NCI-H2081 treated with DMSO at 0.1 percent for 48 hours (cell line): ENCODE measurements at places on chromosomes 1 and 21.

DNA sequence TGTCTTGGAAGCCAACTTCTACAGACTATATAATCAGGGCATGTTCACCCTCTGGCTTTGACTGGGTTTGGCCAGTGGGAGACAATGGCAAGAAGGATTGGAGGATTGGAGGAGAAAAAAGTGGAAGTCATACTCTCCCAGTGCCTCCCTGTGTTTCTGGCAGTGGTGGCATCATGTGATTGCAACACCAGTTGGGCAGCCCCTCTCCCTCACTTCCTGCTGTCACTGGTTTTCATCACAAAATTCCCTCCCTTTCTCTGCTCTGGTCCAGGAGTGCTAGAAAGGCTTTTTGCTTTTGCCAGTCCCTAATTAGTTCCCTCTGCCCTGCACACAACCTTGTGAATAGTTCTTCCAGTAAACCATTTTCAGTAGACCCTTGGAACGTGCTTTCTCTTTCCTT is 3.7 kb upstream of the QSOX1 start:
- no peak for DNase-seq

DNA sequence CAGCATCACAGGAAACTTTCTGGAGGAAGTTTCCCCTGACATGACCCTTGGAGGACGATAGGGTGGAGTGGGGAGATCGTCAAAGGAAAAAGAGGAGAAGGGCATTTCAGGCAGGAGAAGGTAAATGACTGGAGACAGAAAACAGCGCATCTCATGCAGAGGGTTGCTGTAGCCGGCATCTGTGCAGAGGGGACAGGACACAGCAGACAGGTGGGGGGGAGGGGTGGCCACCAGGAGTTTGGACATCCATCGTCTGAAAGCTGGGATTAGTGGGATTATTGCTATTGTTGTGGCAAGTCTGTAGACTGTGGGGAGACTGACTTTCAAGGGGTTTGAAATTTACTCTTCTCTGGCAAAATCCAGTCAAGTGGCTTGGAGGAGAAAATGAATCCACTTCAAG is 463.9 kb downstream of the OMA1 start:
- DNase-seq: no peak

DNA sequence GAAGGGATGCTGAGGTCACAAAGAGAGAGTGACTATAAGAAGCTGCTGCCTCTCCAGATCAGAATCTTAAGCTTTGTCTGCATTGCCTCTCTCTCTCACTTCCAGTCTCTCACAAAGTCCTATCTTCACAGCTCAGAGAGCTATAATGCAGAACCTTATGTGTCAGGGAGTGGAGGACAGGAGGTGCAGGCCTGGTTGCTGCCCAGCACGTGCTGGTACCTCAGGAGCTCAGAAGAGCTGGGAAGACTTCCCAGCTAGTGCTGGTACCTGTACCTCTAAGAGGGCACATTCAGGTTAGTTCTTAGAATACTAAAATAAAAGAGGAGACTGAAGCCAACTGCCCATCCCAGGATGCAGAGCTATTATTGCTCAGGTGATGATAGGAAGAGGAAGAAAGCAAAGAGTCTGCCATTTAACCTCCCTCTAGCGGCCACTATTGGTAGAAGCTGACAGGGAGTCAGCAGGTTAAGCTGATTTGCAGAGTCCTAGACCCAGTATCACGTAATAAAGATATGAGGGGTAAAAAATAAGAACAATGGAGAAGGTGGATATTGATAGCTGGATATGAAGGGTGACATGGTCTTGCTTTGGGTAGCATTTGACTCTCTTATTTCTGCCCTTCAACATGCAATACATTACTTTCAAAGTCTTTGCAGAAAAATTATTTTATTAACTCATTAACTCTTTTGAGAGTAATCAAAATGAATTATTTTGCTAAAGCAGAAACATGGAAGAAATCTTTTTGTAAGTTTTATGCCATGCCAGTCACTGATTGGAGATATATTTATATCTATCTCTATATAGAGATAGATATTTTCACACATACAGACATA is 138.1 kb upstream of the HMCN1 start:
- peak; percentile 10 for DNase-seq

- no peak for DNase-seq
Observed at GRCh38 chr1:211613951-211614350, 35.0 kb upstream of the SLC30A1 start.

- DNase-seq: peak; percentile 10
Observed at GRCh38 chr1:242477944-242478343, 46.6 kb downstream of the PLD5 start.

- peak; percentile 28 for DNase-seq
Observed at GRCh38 chr1:183580281-183580682, 10.0 kb downstream of the NCF2 start.

DNA sequence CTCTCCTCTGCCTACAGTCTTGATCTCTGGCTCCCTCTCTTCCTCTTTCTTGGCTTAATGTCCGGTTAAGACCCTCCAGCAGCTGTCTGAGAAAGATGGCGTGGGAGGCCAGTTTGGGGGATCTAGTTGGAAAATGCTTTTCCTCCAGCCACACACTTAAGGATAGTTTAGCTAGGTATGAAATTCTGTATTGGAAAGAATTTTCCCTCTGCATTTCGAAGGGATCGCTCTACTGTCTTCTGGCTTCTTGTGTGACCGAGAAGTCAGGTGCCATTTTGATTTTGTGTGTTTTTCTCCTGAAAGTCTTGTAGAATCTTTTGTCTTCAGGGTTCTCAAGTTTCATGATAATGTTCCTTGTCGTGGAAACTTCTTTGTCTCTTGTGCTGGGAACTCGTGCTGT is 28.0 kb downstream of the PRKCZ start:
- DNase-seq: no peak

GRCh38 chr1:102640872-102641271 is 467.4 kb downstream of the COL11A1 start:
- no peak for DNase-seq

DNA sequence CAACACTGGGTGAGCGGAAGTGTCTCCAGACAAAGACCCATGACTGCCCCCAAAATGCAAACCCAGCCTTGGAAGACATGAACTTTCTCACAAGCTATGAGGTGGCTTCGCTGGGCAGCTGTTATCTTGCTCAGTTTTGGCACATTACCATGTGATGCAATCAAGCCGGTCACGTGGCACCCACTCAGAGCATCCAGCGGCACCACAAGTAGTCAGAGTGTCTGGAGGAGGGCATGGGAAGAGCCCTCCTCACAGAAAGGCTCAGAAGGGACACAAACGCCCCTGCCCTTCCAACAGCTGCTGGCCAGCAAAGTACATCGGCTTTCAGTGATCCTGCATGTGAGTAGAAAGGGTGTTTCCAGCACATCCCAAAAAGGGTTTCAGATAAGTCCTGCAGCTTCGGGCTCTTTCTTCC is 145.5 kb upstream of the IRF2BP2 start:
- DNase-seq: no peak

DNA sequence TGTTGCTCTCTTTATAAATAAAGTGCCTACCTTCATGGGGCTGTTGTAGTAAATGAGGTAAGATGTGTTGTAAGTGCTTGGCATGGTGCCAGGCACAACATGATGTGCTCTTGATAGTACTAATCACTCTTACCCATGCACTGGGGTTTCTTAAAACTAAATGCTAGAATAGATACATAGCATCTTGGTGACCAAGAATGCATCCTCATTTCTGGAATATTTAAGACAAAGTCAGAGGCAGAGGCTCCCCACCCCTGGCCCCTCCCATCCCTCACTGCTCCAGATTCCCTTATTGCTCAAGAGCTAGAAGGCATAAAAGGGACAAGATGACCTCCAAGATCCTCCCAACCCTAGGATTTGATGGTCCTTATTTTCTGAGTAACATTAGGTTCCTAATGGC is 61.3 kb downstream of the GLUL start:
- DNase-seq: no peak

DNA sequence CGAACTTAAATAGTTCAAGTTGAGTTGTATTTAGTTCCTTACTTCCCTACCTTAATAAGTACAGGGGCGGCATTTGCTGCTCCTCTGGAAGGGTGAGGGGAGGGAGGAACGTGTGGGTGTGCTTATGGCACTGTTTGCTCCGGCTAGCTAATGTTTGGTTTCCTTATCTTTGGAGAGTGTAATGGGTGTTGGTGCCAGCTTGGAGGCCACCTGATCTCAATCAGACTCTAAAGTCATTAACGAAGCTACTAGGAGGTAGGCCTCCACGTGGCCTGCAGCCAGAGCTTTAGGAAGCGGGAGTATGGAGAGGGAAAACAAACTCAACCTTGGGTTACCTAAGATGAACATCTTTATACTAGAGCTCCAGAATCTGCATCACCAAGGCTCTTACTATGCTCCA is 43.0 kb upstream of the RAP1A start:
- DNase-seq: no peak

- no peak for DNase-seq
Observed at GRCh38 chr1:39462074-39462473, 29.4 kb upstream of the BMP8A start.

- no peak for DNase-seq
Observed at GRCh38 chr1:20426923-20427322, 59.1 kb downstream of the CAMK2N1 start.
